ENCODE measurements at places on chromosomes 7 and 10. TPM values are rescaled to one million over a fixed set of nuclear protein-coding genes. Genes with fewer than 3 reads are reported as not detected.

Gene CYP2C8
- total RNA-seq: 3.4 TPM

- no peak for DNase-seq
These were observed 44.6 kb downstream of the RASGEF1A start for GRCh38 chr10:43222210-43222720.

Gene PLPP4
- 0.78 TPM for total RNA-seq

DNA sequence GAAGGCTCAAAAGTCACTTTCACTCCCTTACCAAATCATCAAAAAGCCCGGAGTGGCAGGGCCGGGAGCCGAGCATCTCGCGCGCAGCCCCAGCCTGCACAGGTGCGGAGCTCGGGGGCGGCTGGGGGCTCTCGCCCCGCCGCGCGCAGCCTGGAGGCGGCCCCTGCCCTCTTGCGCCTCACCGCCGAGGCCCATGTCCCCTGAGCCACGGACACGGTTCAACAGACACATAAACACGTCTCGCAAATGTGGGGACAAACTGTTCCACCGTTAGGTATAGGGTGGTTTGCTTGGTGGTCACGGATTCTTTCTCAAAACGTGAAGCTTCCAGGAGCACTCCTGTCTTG is 700 bp downstream of the GSAP start:
- peak; percentile 34 for DNase-seq

GRCh38 chr7:110888641-110889040 is 202.3 kb upstream of the LRRN3 start:
- no peak for DNase-seq

DNA sequence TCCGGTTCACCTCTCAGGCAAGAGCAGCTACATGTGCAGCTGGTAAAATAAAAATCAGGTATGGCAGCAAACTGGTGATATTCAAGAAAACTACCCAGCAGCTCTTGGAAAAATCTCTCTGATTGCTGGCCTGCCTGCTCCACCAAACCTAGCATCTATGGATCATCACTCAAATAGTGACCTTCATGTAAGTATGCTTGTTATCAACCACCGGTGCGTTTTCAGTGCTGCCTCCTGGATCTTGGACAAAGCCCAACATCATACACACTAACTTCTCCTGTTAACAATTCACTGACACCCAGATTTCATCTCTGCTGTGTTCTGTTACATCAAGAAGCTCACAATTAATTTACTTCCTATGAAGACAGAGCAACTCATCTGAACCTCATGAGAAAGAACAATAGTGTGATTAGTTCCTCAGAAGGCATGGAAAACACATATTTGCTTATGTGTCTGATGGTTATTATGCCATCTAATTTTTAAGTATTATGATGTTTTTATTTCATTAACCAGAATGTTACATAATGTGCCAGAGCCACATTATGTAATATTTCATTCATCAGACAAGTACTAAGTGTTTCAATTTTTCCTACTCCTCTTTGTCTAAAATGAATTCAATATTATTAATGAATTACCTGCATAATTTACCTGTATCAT is 8.8 kb downstream of the CDK6 start:
- no peak for DNase-seq

GRCh38 chr7:21960922-21961321 is 15.2 kb upstream of the CDCA7L start:
- DNase-seq: no peak

All from body of pancreas (tissue), 4 donors.